ENCODE measurements at places on chromosomes 2 and 18. TPM values are rescaled to one million over a fixed set of nuclear protein-coding genes. Genes with fewer than 3 reads are reported as not detected.

- DNase-seq: no peak
These were observed 193.4 kb upstream of the NRXN1 start for GRCh38 chr2:51225377-51225776.

DNA sequence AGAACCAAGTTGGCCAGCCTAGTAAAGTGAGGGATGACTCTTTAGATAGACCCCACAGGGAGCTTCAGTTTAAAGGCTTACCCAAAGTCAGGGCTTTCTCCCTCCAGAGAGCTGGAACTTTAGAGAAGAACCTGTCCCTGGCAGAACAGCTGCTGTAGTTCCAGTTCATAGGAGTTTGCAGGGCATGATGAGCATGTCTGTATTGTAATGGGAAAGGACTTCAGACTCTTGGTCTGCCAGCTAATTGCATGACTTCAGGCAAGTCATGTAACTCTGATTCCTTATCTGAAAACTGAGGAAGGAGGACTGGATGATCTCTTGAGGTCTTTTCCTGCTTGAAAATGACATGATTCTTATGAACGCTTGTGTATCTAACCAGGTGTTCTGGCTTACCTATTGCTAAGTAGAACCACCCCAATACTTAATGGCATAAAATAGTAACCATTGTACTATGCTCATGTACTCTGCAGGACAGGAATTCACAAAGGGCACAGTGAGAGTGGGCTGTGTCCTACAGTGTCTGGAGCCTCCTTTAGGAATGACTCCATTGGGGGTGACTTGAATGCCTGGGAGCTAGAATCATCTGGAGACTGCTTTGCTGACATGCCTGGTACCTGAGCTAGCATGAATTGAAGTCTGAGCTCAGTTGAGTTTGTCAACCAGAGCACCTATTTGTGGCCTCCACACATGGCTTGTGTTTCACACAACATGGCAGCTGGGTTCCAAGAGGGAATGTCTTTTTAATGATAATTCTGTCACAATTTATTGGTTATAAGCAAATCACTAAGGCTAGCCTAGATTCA lies 18.9 kb downstream of the SP5 start:
- DNase-seq: no peak

- DNase-seq: no peak
These were observed 6.0 kb upstream of the ALPP start for GRCh38 chr2:232372231-232373208.

DNA sequence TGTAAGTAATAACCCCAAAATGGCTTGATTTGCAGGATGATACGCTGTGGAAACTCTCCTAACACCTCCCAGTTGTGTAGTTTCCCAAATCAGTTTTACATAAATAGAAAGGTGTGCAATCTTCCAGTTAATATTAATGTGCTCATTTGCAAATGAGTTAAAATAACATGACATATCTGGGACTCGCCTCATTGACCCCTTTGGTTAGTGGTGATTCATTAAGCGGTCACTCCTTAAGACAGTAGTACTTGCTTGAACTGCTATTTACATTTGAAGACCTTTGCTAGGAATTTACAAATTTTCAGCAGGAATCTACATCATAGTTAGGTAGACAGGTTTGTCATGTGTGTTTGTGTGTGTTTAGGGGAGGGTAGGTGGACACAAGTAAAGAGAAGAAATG lies 1367.7 kb upstream of the CELF4 start:
- DNase-seq: no peak

GRCh38 chr2:201918616-201919307 lies 112.4 kb downstream of the CDK15 start:
- no peak for DNase-seq

DNA sequence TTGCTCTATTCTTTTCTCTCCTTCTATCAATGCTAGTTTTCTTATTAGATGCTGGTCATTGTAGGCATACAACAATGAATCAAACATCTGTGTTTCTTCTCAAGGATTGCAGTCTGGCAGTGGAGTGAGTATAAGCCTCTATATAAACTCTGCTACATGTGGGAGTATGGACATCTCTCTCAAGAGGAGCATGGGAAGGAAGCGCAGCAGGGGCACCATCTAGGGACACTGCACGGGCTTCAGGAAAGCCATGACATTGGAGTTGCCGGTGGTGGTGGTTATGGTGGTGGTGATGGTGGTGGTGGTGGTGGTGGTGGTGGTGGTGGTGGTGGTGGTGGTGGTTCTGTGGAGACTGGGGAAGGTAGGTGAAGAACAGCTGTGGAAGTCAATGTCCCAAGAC lies 462.6 kb downstream of the RNF144A start:
- DNase-seq: no peak

DNA sequence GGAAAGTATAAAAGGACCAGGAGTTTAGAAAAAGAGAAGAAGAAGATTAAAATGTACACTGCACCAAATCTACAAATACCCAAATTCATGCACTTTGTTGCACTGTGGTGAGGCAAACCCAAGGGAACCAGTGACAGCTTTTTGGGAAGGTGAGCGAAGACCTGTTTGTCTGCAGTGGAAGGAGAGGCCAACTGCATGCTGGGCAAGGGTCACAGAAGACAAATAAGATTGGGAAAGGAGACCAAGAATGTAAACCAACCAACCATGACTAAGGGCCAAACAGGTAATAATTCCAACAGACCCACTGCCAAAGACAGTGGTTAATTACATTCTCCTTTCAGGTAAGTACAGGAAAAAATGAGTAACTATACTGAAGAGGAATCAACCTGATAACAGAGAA lies 202.8 kb downstream of the STK39 start:
- DNase-seq: no peak

DNA sequence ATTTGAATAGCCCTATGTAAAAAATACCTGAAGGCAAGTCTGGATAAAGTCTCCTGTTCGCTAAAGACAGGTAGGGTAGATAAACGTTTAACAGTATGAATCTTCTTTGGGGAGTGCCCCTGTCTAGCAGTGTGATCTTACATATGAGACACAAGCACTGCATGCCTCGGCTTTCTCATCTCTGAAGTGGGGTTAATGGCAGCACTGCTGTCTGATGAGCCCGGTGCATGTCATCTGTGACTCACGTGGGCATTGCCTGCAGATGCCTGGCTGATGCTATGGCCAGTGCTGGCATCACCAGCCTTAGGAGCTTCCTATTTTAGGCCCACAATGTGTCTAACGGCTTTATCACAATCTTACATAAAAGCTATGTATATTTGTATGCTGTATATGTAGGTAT lies 50.1 kb downstream of the GALR1 start:
- no peak for DNase-seq

- DNase-seq: peak; percentile 31
These were observed 57.6 kb downstream of the VAPA start for GRCh38 chr18:9971313-9971920.

DNA sequence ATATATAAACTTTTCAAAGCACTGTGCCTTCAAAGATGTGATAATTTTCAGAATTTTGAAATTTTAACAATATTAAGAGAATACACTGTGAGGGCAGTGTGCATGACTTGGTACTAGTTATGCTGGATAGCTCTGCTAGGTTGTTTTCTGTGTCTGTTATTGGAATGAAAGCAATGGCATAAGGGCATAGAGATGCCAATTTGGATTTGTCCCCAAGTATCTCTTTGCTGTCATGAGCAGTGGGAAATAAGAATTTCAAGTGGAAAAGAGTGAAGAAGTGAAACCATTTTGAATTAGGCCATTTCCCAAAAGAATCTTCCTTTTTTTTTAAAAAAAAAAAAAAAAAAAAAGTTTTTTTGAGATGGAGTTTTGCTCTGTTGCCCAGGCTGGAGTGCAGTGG lies 76.8 kb downstream of the SLC39A10 start:
- DNase-seq: no peak

GRCh38 chr2:240135706-240136012 lies 446 bp downstream of the COPS9 start:
- DNase-seq: no peak

GRCh38 chr2:28631514-28632206 lies 120.0 kb upstream of the PPP1CB start:
- no peak for DNase-seq

DNA sequence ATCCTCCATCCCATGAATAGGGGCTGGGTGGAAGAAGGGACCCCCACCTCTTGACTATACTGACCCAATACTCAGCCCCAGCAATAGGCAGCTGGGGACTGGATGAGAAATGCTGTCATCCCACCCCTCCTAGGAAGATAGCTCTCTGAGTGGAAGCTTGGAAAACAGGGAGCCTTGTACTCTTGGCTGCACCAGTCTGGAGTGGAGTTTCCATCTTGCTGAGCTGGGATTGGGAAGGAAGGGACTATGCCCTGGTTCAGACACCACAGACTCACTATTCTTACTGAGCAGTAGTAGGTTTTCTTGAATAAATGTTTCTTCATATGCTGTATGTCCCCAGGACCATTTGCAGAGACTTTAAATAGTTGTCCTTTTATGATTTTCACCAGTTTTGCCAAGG lies 7.4 kb downstream of the DCAF17 start:
- no peak for DNase-seq

- no peak for DNase-seq
These were observed 408.8 kb downstream of the GALNT13 start for GRCh38 chr2:154280543-154280942.

- no peak for DNase-seq
These were observed 119.7 kb upstream of the ETAA1 start for GRCh38 chr2:67277450-67277849.

DNA sequence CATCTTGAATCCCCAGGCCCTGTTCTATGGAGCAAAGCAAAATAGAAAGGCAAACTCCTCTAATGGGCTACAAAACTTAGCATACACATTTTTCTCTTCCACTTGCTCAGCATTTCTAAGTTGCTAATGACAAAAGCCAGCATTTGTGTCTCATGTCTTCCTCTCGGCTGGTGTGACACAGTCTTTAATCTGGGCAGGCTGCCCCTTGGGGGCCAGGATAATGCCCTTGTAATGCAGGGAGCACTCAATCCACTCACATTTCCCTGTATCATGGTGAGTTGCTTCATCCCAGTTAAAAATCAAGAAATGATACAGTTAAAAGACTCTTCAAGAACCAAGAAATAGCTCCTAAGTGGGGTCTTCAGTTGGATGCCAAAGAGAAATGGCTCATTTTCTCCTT lies 109.1 kb upstream of the FBXO11 start:
- no peak for DNase-seq

DNA sequence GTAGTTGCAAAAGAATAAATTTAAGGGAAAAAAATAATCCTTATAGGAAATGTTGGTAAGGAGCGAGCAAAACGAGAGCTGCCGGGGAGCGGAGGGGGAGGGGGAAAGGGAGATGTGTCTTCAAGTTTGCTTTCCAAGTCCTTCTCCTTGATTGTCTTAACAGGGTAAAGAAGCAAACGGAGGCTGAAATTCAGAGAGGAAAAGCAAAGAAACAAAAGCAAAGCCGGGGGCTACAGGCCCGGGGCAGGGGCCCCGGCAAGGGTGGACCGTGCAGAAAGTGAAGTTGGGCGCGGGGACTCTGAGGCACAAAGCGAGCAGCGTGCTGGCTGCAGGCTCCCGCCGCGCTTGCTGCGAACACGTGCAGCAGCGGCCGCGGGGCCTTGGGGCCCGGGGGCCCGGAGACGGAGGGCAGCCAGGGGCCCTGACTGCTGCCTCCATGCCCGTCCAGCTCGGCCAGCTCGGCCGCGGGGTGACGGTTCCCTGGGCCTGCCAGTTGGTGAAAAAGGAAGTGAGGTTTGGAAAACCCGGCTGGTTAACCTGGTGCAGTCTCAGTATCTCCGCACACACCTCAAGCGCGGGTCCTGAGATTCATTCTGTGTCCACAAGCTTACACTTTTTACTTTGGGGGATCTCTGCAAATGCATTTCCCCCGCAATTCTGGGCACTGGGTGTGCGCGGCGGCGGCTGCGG lies 4.1 kb downstream of the BCL11A start:
- no peak for DNase-seq

DNA sequence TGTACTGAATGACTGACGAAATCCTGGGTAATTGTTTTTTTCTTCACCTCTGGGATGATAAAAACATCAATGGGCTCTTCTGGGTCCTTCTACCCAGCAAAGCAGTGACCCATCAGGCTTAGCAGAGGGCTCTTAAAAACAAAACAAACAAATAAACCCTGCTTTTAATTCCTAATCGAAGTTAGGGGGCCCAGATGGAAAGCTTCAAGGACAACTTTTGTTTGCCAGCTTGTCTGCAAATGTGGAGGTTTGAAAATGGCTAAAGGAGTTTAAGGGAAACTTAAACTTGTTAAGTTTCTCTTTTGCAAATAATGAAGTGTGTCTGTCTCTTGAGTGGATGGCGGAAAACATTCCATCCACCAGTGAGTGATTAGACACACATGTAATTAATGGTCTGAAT lies 327.2 kb downstream of the SATB2 start:
- no peak for DNase-seq

- DNase-seq: no peak
These were observed 36.6 kb downstream of the CYP1B1 start for GRCh38 chr2:38039121-38039910.

DNA sequence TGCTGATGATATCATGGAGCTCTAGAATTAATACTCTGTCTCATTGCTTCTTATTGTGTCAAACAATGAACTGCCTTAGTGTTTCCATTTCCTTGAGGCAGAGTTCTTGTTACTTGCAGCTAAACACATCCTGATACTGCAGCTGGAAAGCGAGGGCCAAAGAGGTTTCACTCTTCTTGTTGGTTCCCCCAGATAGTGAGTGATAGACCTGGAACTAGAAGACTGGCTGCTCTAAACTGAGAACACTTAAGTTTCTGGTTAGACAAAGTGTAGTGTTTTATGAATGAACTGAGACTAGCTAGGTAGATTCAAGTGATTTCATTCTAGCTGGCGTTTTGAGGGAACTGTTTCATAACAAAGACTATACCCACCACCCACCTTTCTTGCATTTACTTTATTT lies 321.7 kb downstream of the TXNL1 start:
- DNase-seq: no peak

GRCh38 chr2:225013425-225014365 lies 28.6 kb downstream of the DOCK10 start:
- DNase-seq: no peak

DNA sequence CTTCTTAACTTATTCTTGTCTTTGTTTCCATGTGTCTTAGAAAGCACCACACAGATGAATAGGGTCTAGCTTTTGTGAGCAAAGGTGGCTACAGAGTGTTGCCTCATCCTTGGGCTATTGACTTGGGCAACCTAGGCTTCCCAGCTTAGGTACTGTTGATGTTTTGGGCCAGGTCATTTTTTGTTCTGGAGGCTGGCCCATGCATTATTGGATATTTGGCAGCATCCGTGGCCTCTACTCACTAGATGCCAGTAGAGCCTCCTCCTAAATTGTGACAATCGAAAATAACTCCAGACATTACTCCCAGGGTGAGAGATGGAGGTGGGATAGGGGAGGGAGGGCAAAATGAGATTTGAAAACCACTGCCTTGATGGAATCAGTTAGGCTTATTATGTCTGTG lies 127.3 kb upstream of the EPC2 start:
- no peak for DNase-seq

DNA sequence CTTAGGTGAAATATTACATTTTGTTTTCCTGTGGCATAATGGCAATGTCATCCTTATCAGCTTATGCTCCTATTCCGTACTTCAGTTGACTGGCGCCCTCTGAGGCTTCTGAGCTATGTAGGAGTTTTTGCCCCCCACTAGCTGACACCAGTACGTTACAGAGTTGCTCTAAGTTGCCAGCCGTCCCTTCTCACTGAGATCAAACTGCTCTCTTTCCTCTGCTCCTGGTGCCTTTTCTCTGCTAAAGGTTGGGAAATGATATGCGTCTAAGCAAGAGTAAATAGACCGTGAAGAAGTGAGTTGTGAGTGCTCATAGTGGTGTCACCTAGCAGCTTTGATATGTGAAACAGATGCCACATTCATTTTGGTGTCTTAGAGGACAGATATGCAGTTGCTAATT lies 99.2 kb downstream of the RAPGEF4 start:
- no peak for DNase-seq

The SMYD1 gene
- total RNA-seq: not detected

The PROM2 gene
- 2.3 TPM for total RNA-seq

The CD8A gene
- not detected for total RNA-seq

The ANKRD23 gene
- 1.7 TPM for total RNA-seq

The TYW5 gene
- total RNA-seq: 1.2 TPM

The SLC8A1 gene
- total RNA-seq: 11.1 TPM

The ASXL3 gene
- not detected for total RNA-seq
